ENCODE measurements at places on chromosomes 3 and 15.

DNA sequence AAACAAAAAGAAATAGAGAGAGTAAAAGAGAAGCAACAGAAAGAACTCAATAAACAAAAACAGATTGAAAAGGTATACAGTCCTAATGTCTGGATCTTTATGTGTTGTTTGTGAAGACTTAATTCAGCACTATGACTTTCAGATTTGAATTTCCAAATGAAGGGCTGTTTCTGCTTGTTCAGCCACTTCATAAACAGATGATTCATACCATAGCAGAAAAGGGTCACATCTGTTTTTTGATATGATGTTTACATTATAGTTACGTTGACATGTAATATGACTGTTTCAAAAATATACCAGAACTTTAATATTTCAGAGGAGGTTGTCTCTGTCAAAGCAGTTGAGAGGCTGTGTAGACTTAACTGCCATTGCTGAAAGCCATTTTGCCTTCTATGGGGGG lies 24.1 kb downstream of the ASB14 start:
- DNase-seq, result no peak

DNA sequence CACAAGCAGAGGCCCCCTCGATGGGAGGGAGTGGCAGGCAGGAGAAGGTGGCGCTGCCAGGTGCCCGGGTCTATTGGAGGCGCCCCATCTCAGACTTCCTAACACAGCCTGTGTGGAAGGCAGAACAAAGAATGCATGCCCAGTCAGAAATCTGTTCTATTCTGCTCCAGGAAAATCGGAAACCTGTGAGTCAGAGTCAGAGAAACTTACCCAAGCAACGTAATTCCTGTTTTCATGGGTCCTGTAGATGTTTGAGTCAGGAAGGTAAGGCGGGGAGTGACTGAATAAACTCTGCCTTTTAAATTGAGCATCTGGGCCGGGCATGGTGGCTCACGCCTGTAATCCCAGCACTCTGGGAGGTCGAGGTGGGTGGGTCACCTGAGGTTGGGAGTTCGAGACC lies 13.7 kb downstream of the MAP6D1 start:
- DNase-seq, result no peak

DNA sequence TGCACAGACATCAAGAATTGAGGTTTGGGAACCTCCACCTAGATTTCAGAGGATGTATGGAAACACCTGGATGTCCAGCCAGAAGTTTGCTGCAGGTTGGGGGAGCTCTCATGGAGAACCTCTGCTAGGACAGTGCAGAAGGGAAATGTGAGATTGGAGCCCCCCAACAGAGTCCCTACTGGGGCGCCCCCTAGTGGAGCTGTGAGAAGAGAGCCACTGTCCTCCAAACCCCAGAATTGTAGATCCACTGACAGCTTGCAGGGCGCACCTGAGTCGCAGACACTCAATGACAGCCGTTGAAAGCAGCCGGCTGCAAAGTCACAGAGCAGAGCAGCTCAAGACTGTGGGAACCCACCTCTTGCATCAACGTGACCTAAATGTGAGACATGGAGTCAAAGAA lies 34.6 kb upstream of the EPHA6 start:
- DNase-seq, result no peak

- DNase-seq, result no peak
Measured at GRCh38 chr15:93088981-93089726, at the start of gene RGMA. Gene RGMA (minus strand): TSS chr15:93089211. CDS start chr15:93088932, 279 bp downstream.

- DNase-seq, result no peak
Measured at GRCh38 chr15:76187163-76187562, 124.1 kb downstream of the ETFA start.

GRCh38 chr3:87351937-87352336 lies 75.6 kb upstream of the POU1F1 start:
- DNase-seq, result no peak

DNA sequence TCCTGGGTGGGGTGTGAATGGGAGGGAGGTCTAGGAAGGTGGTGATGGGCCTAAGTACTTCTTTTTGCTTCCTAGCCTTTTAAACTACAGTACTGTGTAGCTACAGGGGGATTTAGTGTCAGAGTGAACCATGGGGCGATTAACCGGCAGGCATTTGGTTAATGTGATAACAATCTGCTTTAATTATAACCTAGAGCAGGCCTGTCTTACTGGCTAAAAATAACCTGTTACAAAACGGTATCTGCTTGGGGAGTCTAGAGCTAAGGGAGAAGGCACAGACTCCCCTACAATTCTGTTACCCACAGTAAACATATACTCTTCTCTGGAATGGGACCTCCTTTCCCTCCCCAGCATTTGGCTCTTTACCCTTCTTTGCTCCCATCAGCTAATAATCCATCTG lies 85.4 kb downstream of the RBPMS2 start:
- DNase-seq, result no peak

GRCh38 chr3:62611541-62612240 lies 238.3 kb upstream of the FEZF2 start:
- DNase-seq, result no peak

- DNase-seq, result no peak
Measured at GRCh38 chr3:8069471-8069870, 432.2 kb upstream of the LMCD1 start.

GRCh38 chr3:175956964-175957363 lies 1097.8 kb downstream of the NAALADL2 start:
- peak; percentile 7 for DNase-seq

GRCh38 chr3:25107918-25108617 lies 320.0 kb upstream of the RARB start:
- DNase-seq, result no peak

DNA sequence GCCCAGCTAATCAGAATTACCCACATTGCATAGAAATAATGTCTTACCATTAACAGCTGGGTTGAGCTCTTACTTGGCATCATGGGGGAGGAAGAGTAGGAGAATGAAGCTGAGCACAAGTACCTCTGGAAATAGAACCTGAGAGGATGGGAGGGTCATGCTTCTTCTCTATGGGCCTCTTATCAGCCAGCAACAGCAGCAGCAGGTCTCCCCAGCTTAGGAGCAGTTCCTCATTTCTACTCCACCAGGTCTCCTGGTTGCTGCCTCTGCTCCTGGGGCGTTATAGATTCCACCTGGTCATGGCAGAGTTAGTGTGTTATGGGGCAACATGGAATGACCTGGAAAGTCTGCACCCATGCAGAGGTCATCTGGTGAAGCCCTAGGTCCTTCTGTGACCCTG lies 3.4 kb downstream of the FSD2 start:
- DNase-seq, result no peak

GRCh38 chr15:48719668-48720067 lies 74.2 kb upstream of the FBN1 start:
- DNase-seq, result no peak

- DNase-seq, result no peak
Measured at GRCh38 chr3:160346511-160346910, 52.5 kb downstream of the IFT80 start.

DNA sequence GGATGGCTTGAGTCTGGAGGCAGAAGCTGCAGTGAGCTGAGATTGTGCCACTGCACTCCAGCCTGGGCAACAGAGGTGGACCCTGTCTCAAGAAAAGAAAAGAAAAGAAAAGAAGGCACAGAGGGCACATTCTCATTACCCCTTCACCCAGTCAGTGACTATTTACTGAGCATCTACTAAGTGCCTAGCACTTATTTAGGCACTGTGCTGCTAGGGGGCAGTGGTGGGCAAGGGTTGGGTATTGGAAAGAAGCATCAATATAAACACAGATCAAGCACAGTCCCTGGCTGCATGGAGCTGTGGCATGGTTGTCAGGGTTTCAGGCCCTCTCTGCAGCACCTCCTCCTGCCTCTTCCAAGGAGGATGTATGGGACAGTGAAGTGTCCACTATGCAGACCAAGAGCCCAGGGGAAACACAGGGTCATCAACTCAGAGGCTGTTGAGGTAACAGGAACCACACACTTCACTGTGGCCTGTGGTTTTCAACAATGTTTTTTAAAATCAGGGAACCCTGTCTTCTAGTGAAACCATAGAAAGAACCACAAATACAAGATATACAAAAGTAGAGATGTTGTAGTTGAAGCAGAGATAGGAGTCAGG lies 138.5 kb downstream of the RAB11A start:
- DNase-seq, result no peak

GRCh38 chr3:176051766-176052165 lies 1145.5 kb downstream of the TBL1XR1 start:
- DNase-seq, result no peak

DNA sequence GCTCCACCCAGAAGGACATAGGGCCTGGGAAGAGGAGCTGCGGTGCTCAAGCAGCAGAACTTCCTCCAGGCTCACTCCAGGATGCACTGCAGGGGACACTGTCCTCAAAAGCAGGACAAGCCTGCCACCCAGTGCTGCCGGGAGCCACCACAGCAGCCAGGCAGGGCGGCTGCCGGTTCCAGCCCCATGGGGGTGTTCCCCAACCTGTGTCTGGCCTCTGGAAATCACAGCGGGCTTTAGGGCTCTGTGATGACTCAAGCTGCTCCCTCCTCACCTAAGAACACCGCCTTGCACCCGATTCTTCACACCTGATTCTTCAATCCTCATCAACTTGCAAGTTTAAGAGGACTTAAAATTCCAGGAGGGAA lies 71.9 kb upstream of the SLC6A11 start:
- peak; percentile 6 for DNase-seq

- DNase-seq, result no peak
Measured at GRCh38 chr3:152256851-152257562, 11.7 kb upstream of the MBNL1 start.

GRCh38 chr3:66338927-66339326 lies 118.1 kb downstream of the SLC25A26 start:
- no peak for DNase-seq

- DNase-seq, result no peak
Measured at GRCh38 chr15:43544266-43544665, 26.9 kb downstream of the MAP1A start.

DNA sequence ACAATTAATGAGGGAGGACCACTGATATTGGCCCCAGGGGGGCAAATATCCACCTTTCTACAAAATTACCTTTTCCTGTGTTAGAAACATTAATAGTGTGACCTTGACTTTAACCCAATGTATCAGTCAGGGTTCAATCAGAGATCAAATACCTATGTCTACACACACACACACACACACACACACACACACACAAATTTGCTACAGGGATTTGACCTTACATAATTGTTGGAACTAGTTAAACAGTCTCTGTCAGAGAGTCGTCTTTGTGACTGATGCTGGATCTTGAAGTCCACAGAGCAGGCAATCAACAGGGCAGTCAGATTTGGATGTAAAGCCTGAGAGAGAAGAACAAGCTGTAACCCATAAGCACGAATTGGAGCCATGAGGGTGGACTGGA lies 32.5 kb downstream of the TM4SF4 start:
- DNase-seq, result no peak

DNA sequence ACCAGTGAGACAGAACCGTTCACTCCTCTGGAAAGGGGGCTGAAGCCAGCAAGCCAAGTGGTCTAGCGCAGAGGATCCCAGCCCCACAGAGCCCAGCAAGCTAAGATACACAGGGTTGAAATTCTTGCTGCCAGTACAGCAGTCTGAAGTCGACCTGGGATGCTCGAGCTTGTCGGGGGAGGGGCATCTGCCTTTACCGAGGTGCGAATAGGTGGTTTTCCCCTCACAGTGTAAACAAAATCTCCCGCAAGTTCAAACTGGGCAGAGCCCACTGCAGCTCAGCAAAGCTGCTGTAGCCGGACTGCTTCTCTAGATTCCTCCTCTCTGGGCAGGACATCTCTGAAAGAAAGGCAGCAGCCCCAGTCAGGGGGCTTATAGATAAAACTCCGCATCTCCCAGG lies 11.4 kb downstream of the CEP97 start:
- no peak for DNase-seq

- DNase-seq, result no peak
Measured at GRCh38 chr3:97579365-97579764, 185.2 kb upstream of the ARL6 start.

DNA sequence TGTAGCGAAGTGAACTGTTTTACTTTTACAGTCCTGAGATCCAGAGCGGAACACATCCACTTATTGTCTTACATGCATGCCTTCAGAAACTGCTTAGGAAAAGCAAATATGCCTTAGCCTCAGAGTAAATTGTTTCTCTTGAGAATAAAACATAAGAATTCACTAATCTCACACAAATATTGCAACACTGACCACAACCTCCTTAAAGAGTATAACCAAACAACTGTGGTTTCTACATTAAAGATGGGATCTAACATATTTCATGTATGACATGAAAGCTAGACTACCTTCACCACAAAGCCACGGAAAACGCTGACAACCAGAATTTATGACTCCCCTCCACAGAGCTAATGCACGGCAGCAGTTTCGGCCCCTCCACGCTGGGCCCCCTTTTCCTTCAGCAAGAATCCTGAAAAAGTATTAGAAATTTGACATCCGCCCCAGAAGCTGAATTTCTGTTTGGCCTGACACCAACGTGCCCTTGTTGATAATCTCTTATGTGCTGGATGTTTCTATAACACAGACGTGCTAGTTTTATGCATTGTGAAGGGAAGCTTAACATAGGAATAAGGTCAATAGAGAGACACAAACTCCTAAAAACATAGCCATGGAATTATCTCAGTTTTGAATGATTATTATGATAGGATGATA lies 84.6 kb downstream of the GREM1 start:
- no peak for DNase-seq

GRCh38 chr3:23804441-23805209 lies 1.1 kb upstream of the UBE2E1 start:
- DNase-seq, result no peak

DNA sequence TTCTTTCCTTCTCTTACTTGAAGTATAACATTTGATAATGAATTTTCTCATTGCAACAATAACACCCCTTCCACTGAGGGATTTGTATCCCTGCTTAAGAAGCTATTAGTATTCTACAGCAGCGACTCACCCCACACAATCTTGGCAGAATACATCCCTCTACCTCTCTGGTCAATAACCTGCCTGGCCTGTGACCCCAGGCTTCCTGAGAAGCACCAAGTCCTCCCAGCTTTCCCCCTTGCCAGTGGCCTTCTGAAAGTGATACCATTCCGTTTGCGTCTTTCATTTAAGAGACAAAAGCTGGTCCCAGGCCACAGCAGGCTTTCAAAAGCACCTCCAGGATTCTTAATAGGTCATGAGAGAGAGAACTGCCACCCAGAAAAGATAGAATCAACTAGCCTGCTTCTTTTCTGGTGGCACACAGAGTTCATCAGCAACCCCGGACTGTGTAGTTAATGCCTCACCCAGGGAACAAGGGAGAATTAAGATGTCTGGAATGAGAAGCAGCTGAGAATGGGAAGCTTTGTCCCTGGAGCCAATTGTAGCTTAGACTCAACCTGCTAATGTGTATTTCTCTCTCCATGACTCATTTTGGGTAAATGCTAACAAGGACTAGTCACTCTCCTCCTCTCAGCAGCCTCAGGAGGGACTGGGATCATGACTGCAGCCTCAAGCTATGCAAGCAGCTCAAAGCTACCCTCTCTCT lies 101.0 kb upstream of the CPNE4 start:
- no peak for DNase-seq

DNA sequence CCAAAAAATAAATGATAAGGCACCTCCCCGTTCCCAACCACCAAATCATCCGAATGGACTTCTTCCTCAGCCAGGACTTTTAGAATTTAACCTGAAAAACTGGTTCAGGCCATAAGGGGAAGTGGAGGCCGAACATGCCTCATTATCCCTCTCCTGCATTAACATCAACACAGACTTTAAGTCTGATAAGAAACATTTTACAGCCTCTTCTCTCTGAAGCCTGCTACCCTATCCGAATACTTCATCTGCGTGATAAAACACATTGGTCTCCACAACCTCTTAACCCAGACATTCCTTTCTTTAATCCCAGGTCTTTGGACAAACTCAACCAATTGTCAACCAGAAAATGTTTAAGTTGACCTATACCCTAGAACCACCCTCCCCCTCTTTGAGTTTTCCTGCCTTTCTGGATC lies 850 bp upstream of the SLC41A3 start:
- DNase-seq, result no peak

GRCh38 chr3:152724270-152724669 lies 110.7 kb upstream of the P2RY1 start:
- no peak for DNase-seq
